ENCODE measurements at places on chromosomes 7 and 10.

DNA sequence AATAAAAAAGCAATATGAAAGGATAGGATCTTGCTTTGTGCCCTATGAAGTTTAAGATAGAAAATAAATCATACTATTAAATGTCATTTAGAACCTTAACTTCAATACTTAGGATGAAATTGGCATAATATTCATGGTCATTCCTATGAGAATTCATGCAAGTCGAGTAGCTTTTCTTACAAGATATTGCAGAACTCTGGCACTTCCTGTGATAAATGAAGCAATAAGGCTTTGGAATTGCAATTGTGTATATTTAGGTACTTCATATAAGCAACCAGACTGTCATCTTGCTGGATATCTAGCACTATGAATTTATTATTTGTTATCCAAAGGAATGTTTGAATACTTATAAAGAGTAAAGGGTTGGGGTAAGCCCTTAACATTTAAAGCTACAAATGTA is 116.5 kb downstream of the ZNF438 start:
- no peak for DNase-seq

DNA sequence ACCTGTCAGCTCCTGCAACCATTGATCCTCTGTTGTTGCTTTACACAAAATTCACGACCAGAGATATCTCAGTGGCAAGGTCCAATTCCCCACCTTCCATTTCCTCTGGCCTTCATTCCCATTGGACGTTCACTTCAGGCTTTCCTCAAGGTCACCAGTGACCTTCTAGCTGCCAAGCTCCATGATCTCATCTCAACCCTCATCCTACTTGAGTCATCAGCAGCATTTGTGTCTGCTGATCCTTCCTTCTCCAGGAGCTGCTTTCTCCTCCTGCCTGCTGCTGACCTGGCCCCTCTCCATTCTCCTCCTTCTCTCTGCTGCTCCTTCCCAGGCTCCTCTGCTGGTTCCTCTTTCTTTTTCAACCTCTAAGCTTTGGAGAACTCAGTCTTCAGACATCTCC is 66.2 kb upstream of the C10orf90 start:
- no peak for DNase-seq

DNA sequence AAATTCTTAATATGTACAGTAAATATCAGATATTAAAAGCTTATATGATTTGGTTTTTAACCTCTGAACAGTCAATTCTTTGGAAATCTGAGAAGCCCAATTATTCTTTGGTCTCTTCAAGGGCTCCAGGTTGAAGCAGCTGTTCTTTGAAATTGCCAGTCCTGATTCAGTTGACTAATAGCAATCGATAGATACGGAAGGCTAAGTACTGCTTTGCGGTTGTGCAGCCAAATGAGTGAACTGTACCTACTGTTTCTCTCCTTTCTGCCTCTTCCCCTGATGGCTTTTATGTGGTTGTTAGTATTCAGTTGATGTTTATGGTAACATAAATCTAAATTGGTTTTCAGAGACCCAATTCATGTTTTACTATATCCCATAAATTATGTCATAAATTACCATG is 103.1 kb upstream of the RPA3 start:
- no peak for DNase-seq

- no peak for DNase-seq
Observed at GRCh38 chr7:1675036-1675671, 5.1 kb downstream of the ELFN1 start.

GRCh38 chr7:87511510-87511909 is 36.0 kb upstream of the ABCB4 start:
- DNase-seq, result no peak

DNA sequence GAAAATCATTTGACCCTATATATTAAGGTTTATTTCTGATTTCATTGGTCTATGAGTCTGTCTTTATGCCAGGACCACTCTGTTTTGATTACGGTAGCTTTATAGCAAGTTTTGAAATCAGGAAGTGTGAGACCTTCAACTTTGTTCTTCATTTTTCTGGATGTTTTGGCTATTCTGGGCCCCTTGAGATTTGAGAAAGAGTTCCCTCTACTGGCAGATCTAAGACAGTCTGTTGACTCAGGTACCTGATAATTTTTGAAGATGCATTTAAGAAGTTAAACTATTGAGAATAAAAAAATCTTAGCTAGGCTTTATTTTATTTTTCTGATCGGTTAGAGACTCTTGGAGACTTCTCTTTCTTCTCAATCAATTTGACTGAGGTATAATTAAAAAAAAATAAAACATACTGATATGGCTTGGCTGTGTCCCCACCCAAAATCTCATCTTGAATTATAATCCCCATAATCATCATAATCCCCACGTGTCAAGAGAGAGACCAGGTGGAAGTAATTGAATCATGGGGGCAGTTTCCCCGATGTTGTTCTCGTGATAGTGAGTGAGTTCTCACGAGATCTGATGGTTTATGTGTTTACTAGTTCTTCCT is 209.2 kb downstream of the SNX10 start:
- DNase-seq, result peak; percentile 31

GRCh38 chr7:51309361-51310130 is 7.1 kb downstream of the COBL start:
- no peak for DNase-seq

GRCh38 chr7:126696256-126697038 is 556.3 kb downstream of the GRM8 start:
- DNase-seq, result no peak

- no peak for DNase-seq
Observed at GRCh38 chr7:35487841-35488240, 207.1 kb downstream of the HERPUD2 start.

DNA sequence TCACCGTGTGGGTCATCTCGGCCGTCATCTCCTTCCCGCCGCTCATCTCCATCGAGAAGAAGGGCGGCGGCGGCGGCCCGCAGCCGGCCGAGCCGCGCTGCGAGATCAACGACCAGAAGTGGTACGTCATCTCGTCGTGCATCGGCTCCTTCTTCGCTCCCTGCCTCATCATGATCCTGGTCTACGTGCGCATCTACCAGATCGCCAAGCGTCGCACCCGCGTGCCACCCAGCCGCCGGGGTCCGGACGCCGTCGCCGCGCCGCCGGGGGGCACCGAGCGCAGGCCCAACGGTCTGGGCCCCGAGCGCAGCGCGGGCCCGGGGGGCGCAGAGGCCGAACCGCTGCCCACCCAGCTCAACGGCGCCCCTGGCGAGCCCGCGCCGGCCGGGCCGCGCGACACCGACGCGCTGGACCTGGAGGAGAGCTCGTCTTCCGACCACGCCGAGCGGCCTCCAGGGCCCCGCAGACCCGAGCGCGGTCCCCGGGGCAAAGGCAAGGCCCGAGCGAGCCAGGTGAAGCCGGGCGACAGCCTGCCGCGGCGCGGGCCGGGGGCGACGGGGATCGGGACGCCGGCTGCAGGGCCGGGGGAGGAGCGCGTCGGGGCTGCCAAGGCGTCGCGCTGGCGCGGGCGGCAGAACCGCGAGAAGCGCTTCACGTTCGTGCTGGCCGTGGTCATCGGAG is 1.8 kb downstream of the ADRA2A start:
- DNase-seq, result no peak

DNA sequence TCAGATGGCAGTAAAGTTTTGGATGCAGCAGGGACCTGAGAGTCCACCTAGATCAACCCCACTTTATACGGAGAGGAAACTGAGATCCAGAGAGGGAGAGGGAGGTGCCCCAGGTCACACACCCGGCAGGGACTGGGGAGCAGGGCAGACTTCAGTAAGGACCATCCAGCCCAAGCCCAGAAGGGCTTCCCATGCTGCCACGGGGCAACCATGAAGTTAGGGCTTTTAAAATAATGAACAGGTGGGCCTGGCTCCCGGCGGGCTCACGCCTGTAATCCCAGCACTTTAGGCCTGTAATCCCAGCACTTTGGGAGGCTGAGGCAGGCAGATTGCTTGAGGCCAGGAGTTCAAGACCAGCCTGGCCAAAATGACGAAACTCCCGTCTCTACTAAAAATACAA is 98.5 kb downstream of the HIP1 start:
- no peak for DNase-seq

GRCh38 chr7:27491534-27491933 is 171.1 kb downstream of the HIBADH start:
- no peak for DNase-seq

GRCh38 chr10:128221117-128221516 is 94.9 kb upstream of the MKI67 start:
- no peak for DNase-seq

GRCh38 chr10:16999665-17000451 is 129.8 kb downstream of the CUBN start:
- DNase-seq, result no peak

DNA sequence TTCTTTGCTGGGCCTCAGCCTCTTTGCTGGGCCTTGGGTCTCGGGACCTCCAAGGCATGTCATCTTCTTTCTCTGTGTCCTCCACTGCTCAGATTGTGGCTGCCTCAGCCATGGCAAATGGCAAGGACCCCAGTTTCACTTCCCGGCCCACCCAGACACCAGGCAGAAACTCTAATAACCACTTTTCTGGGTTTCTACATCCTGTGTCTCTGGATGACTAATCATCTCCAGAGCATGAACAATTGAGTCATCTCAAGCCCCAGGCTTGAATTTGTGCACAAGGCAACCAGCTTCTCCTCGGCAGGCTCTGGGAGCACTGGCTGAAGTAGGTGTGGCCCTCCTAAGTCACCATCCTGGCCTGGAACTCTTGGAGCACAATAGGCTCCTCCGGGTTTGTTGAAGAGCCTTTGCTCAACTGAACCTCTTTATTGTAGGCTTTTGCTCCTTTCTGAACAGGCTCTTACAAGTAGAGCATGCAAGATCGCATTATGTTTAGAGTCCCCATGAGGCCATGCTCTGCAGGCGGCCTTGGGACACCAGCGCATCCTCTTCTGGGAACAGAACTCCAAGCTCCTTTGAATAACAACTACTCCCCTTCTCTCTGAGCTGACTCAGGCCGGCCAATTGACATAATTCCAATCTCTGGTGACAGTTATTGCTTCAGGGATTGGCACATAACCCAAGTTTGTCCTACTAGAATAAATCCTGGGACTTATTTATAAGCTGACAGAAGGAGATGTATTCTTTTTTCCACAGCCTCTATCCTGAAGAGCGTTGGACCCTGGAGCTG is 218.1 kb downstream of the WDR11 start:
- peak; percentile 42 for DNase-seq

- no peak for DNase-seq
Observed at GRCh38 chr10:33680036-33680435, 345.6 kb upstream of the NRP1 start.

DNA sequence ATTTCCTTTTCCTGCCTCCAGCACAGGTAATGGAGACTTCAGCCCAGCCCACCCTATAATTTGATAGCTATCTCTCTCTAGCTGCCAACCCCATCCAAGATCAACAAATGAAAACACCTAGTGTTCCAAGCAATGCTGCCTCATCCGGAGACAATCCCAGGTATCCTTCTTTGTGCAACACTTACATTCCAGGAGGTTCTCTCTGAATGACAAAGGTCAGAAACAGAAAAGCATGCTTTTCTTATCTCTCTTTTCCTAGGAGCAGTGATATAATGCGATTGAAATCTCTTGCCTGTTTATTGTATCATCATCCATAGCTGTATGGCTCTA is 699.3 kb downstream of the INHBA start:
- DNase-seq, result no peak

GRCh38 chr7:44158873-44159631 is 17.9 kb upstream of the MYL7 start:
- DNase-seq, result no peak

DNA sequence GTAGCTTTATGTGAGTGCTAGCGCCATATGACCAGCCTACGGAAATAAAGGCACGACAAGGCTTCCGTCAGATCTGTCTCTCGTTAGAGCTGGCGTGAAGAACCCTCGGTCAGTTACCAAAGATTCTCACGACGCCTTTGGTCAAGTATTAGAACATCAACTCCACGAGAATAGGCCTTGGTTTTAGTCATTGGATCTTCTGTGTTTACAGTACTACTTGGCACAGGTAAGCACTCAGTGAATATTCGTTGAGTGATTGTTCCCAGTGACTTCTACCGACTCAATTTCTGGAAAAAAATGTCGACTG is 316 bp downstream of the RBM48 start:
- no peak for DNase-seq

DNA sequence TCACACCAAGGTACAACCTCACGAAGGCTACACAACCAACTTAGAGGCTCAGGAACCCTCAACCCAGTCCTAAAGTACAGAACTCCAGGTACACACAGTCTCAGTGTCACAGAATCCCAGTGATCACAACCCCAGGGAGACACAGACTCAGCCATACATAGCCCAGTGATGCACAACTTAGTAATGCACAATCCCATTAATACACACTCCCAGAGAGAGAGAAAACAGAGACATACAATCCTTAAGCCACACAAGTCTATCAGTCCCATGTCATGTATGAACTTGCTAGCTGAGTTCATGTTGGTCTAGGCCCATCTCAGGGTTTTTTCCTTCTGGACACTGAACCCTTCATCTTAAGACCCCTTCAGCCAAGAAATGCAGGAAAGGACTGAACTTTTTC is 4.6 kb downstream of the KCNIP2 start:
- no peak for DNase-seq

DNA sequence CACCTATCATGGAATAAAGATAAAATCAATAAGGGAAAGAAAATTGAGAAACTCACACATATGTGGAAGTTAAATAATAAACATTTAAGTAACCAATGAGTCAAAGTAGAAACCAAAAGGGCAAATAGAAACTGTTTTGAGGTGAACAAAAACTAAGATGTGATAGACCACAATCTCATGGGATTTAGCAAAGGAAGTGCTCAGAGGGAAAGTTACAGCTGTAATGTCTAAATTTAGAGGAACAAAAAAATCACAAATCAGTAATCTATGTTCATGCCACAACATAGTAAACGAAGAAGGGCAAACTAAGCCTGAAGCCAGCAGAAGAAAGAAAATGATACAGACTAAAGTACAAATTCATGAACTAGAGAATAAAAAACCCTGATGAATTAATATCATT is 16.3 kb downstream of the CYP3A4 start:
- DNase-seq, result no peak

GRCh38 chr10:34124522-34125035 is 690.5 kb downstream of the PARD3 start:
- DNase-seq, result peak; percentile 14

DNA sequence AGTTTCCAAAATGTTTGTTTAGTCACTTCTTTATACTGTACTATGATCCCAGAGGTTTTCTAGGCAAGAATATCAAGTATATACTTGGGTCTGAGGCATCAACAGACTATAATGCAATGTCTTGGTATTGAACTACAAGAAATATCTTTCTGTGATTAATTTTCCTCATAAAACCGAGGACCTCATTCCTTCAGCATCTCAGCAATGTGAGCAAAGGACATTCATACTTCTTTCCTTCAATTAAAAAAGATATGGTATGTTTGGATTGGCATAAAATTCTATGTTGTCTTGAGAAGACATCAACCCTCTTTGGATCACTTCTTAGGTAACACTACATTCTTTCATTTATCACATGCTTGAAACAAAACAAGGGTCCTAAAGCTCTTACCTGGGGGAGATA is 524.5 kb downstream of the PHTF2 start:
- no peak for DNase-seq

GRCh38 chr7:116165717-116166116 is 44.6 kb upstream of the TES start:
- no peak for DNase-seq

Data from activated CD4-positive, alpha-beta T cell treated with anti-CD3 and anti-CD28 coated beads, Interleukin-2, Interleukin-6, amounts not matched to agents 100 ng/mL and 50 ng/mL, durations not matched to agents 16 hours and 8 hours (primary cell).